Urinary bladder (tissue), 4 donors: ENCODE measurements at places on chromosomes 2 and 18. TPM values are rescaled to one million over a fixed set of nuclear protein-coding genes. Genes with fewer than 3 reads are reported as not detected.

- DNase-seq, result no peak
These were observed 246.0 kb upstream of the CXCR4 start for GRCh38 chr2:136363900-136364299.

DNA sequence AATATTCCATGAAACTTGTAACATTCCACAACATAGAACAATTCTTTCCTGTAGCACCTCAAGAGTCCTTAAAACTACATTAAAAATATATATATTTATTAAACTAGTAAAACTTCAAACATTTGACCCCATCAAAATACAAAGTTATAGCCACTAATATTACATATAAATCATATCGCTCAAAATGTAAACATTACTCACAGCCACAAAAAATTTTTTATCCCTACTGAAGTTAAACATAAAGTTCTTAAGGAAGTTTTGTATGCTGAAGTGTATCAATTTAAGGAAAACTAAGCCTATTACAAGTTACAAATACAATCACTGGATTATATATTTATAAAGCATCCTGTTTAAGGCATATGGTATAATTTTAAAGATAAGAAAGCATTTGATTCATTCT is 80.3 kb upstream of the DNER start:
- no peak for DNase-seq

- no peak for DNase-seq
These were observed 4.6 kb downstream of the TGIF1 start for GRCh38 chr18:3454365-3455089.

- no peak for DNase-seq
These were observed 116.0 kb downstream of the LIPG start for GRCh38 chr18:49677762-49678413.

IL36A gene
- not detected for total RNA-seq

C1QL2 gene
- not detected for total RNA-seq

HOXD3 gene
- total RNA-seq, result 5.2 TPM

PSMA8 gene
- not detected for total RNA-seq

IL36G gene
- total RNA-seq, result not detected

CFC1 gene
- total RNA-seq, result not detected

GRCh38 chr2:236548179-236548921 is 21.3 kb upstream of the ACKR3 start:
- no peak for DNase-seq

- no peak for DNase-seq
These were observed 2112.6 kb upstream of the PIK3C3 start for GRCh38 chr18:39842366-39842914.

- no peak for DNase-seq
These were observed 47.3 kb upstream of the SNTG2 start for GRCh38 chr2:903223-903900.

KRTCAP3 gene
- 2.5 TPM for total RNA-seq

- DNase-seq, result peak; percentile 52
These were observed 284.1 kb downstream of the TRIB2 start for GRCh38 chr2:13000664-13001363.

DNA sequence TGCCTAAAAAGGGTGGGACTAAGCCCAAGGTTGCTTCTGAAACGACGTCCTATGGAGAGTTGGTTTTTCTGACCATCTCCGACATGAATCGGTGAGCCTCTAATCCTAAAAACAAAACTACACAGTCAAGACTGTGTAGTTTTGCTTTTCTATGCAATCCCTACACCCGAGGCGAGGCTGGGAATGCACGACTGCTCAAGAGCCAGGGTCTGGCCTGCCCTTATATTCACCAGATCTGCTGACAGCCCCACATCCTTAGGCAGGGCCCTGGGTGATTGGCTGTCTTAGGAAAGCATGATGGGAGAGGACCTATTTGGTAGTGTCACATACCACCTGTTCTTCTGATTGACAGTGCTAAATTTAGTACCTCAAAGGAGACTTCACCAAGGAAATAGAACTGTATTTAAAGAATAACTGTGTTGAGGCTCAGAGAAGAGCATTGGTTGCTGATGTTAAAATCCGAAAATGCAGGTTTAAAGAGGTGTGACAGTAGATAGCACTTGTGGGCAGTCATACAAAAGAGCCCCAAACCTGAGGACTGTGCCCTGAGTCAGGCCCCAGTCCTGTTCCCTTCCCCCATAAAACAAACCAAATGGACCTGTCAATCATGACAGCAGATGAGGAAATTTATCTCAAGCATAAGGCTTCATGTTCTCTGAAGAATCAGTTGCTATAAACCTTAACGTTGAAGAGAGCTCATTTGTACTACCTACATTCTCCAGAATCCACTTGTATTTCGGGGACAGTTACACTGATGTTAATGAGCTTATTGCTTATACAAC is at the start of gene TTN:
TSS of gene TTN (minus strand) at position 197 of the 782 bp plus-strand sequence. CDS start 2,781 bp downstream, outside the sequence.
- no peak for DNase-seq

- DNase-seq, result no peak
These were observed 655.0 kb upstream of the CDH2 start for GRCh38 chr18:28831908-28832307.

IL1RL2 gene
- 0.90 TPM for total RNA-seq

- no peak for DNase-seq
These were observed 259.4 kb upstream of the ID2 start for GRCh38 chr2:8422450-8422800.

STARD7 gene
- total RNA-seq, result 80.7 TPM

RFTN2 gene
- 37.4 TPM for total RNA-seq

DNA sequence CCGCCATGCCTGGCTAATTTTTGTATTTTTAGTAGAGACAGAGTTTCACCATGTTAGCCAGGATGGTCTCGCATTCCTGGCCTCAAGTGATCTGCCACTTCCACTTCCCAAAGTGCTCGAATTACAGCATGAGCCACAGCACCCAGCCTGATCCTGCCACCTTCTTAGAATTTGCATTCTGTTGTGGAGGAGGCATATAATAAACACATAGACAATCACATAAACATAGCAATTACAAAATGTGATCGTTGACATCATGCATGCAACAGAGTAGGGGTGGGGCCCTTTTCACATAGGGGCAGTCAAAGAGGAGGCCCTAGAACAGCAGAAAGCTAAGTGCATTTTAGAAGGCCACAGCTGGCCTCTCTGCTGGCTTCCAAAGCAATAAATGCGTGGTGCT is 39.9 kb upstream of the TSPYL6 start:
- DNase-seq, result no peak
